ENCODE measurements at places on chromosomes 4 and X.

GRCh38 chrX:4935846-4936245 is 1222.4 kb upstream of the PRKX start:
- no peak for DNase-seq

DNA sequence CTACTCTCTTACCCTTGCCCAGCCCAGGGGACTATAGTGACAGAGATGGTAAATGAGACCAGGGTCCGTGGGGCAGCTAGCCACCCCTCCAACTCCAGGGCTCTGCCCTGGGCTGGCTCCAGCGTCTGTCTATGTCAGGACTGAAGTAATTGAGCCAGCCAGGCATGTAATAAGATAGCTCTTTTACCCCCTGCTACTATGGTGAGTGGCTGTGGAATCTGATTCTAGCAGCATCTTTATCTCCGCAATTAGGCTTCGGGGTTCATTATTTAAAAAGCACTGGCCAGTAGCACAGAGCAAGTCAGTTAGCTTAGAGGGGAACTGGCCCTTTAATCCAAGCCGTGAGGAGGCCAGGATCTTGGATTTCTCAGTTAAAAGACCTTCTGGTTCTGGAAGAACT is 123.3 kb upstream of the RAI2 start:
- no peak for DNase-seq

DNA sequence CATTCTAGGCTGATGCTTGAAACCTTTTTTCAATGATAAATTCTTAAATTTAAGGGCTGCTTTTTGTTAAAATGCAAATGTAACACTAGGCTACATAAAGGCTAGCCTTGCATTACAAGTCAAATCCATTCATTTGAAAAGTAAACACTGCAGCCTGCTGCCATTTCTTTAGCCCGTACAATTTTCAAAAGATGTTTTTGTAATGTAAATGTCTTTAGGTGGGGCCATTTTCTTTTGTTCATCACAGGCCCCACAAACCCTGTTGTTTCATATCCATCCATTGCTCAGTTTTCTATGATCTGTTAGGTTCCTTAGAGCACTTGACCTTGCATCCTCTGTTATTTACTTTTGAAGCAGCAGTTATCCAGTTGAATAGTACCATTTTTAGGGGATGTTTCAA is 296.2 kb upstream of the AMOT start:
- no peak for DNase-seq

- DNase-seq: no peak
Observed at GRCh38 chr4:534576-535151, 35.7 kb downstream of the PIGG start.

- no peak for DNase-seq
Observed at GRCh38 chr4:167428156-167428555, 193.9 kb upstream of the SPOCK3 start.

DNA sequence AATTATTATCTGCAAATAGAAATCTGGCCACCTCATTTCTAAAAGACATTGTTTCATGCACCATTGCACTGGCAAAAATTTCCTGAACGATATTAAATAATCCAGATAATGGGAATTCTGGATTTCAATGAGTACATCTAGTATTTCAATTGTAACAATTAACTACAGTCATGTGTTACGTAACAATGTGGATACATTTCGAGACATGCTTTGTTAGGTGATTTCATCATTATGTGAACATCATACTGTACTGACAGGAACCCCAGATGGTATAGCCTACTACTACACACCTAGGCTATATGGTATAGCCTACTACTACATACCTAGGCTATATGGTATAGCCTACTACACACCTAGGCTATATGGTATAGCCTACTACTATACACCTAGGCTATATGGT is 14.8 kb downstream of the LAMTOR3 start:
- DNase-seq: no peak

Measured in epithelial cell of proximal tubule (primary cell).